ENCODE measurements at places on chromosomes 7 and 10.

DNA sequence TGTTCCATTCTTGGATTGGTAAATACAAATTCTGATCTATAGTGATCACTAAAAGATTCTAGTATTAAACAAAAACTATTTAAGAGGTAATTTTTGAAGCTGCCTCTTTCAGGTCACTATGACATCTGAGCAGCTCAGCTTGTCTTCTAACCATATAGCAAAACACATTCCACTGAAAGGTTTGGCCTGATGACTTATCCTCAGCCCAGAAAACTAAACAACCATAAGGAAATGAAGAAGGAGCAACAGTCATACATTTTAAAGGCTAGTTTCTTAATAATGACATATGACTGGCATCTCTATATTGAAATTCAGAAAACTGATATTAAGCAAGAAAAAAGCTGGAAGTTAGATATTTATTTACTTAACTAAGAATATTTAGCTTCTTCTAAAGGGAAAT is 24.6 kb downstream of the NT5C2 start:
- H3K27ac ChIP-seq: no peak overlapping the region
- no peaks in the 10 kb centered on the region for H3K27me3 ChIP-seq
- no peak for DNase-seq

DNA sequence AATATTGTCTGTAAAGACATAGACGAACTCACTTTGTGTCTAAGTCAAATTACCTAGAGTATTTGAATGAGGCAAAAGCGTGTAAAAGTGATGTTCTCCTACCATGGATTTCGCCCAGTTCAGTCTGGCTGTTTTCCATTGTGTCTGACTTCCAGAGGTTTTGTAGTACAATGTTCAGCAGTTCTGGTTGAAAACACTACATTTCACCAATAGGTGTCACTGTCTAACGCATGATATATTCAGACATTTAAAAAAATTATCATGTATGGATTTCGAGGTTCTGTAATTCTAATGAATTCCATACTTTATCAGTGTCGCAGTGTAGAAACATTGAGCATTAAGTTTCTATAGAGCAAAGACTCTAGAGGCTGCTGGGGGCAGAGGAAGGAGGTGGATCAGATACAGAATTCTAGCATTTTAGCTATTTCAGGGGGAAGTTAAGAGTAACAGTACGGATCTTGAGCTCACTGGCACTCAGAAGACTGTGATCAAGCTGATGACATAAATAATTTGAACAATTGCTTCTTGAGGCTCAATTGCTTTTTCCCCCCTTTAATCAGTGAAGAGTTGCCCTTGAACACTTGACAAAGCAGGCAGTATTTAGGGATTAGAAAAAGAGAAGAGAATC is 196.9 kb upstream of the RHOBTB1 start:
- H3K27me3 ChIP-seq: no peaks in the 10 kb centered on the region
- DNase-seq: no peak
- no peaks in the 10 kb centered on the region for H3K4me1 ChIP-seq
- H3K27ac ChIP-seq: no peak overlapping the region

DNA sequence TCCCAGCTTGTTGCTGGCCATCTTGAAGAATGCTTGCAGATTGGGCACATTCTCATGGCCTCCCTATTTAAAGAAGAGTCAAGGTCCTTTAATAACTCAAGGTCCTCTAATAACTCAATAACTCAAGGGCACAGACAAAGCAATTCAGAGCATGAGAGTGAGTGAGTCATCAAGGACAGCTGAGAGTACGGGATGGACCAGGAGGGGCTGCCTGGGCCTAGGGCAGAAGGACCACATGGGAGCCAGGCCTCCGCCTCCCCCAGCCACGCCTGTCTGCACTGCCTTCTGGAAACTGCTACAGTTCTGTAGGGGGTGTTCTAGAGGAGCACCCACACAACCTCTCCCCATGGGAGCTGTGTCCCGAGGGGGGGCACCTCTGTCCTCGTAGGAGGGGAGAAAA is 48.9 kb downstream of the ZNF503 start:
- no peaks in the 10 kb centered on the region for H3K36me3 ChIP-seq
- DNase-seq: no peak
- H3K4me3 ChIP-seq: no peak overlapping the region

GRCh38 chr10:86798025-86798424 is 41.6 kb downstream of the BMPR1A start:
- H3K27ac ChIP-seq: no peak overlapping the region
- DNase-seq: no peak
- H3K4me1 ChIP-seq: no peaks in the 10 kb centered on the region
- no peaks in the 10 kb centered on the region for H3K36me3 ChIP-seq
- H3K27me3 ChIP-seq: no peaks in the 10 kb centered on the region

- no peak overlapping the region for H3K27ac ChIP-seq
- no peak overlapping the region for H3K4me3 ChIP-seq
- peaks cover 13% of the 10 kb centered on the region for H3K4me1 ChIP-seq
These were observed 2.4 kb upstream of the GPAM start for GRCh38 chr10:112185959-112186358.

GRCh38 chr10:125679436-125679835 is 3.5 kb downstream of the TEX36 start:
- H3K27ac ChIP-seq: no peak overlapping the region
- no peaks in the 10 kb centered on the region for H3K27me3 ChIP-seq
- DNase-seq: no peak
- no peaks in the 10 kb centered on the region for H3K36me3 ChIP-seq
- H3K4me3 ChIP-seq: no peak overlapping the region
